ENCODE measurements at places on chromosomes 3 and 15. TPM values are rescaled to one million over a fixed set of nuclear protein-coding genes. Genes with fewer than 3 reads are reported as not detected.

TEX55 gene
- total RNA-seq = not detected

DNA sequence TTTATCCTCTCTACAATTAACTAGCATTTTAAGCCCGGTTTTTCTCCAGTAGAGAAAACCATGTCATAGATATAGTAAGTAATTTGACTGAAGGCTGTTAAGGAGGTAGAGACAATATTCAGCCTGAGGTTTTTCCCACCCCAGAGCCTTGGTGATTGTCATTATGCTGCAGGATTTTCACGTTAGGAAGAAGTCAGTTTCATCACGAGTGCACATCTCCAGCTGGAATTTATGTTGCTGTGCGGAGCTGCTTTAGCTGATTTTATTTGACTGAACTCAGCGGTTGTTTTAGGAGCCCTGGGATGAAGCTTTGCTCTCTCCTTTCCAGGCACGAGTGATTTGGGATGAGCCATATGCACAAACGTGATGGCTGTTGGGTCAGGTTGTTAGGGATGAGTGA lies 271.3 kb upstream of the RGMA start:
- H3K4me3 ChIP-seq = no peak overlapping the region
- no peaks in the 10 kb centered on the region for H3K27me3 ChIP-seq
- no peak for DNase-seq
- H3K27ac ChIP-seq = no peak overlapping the region
- no peaks in the 10 kb centered on the region for H3K36me3 ChIP-seq
- no peaks in the 10 kb centered on the region for H3K4me1 ChIP-seq

DNA sequence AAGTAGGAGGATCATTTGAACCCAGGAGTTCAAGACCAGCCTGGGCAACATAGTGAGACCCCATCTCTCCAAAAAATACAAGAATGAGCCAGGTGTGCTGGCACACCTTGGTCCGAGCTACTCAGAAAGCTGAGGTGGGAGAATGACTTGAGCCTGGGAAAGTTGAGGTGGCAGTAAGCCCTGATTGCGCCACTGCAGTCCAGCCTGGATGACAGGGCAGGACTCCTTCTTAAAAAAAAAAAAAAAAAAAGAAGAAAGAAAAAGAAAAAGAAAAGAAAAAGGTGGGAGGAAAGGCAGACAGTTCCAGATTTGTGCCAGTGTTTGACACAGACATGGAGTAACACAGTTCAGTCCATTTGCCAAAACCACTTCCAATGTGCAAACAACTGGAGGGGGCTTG lies 75.7 kb downstream of the ATP10A start:
- H3K27ac ChIP-seq = peak overlapping the region; percentile 2
- no peaks in the 10 kb centered on the region for H3K36me3 ChIP-seq
- peaks cover 12% of the 10 kb centered on the region for H3K4me1 ChIP-seq
- no peak for DNase-seq
- H3K4me3 ChIP-seq = no peak overlapping the region

DNA sequence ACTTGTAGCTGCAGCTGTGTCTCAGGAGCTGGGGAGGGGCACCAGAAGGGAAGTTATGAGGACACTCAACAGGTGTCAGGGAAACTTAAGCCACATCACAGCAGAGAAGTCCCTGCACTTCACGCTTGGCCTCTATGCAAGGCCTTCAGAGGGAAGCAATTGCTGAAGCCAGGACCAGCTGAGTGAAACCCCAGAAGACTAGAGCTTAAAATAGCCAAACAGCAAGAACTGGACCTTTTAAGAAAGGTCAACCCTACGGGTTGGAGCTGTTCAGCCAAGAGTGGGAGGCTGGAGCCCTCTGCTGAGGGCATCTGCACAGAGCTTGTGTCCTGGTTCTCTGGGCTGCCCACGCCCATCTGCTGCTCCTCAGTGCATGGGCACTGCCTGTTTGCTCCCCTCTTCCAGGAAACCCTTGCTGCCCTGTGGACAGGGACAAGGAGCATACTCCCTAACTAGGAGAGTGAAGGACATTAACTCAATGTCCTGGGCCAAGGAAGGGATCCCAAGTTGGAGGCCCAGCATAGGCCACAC lies 3.9 kb upstream of the GRAMD2A start:
- H3K4me1 ChIP-seq = peaks cover 4% of the 10 kb centered on the region
- no peak for DNase-seq
- no peak overlapping the region for H3K4me3 ChIP-seq
- H3K27ac ChIP-seq = no peak overlapping the region
- no peaks in the 10 kb centered on the region for H3K27me3 ChIP-seq
- H3K36me3 ChIP-seq = no peaks in the 10 kb centered on the region

DNA sequence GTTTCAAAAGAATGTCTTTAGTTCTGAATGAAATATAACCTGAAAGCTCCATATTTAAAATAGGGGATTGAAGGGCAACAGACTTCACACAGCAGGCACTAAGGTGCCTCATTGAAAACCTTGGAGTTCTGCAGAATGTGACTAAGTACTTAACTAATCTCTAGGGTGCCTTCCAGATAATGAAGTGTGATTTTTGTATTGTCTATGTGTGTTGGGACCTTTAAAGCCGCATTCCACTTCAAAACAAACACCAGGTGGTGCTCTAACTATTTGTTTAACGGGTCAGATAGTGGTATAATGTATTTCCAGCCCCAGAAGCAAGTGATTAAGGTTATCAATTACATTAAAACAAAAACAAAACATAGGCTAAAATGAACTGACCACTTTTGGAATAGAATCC lies 28.0 kb downstream of the TFG start:
- no peaks in the 10 kb centered on the region for H3K27me3 ChIP-seq
- H3K36me3 ChIP-seq = no peaks in the 10 kb centered on the region
- H3K4me3 ChIP-seq = no peak overlapping the region
- H3K27ac ChIP-seq = no peak overlapping the region

DNA sequence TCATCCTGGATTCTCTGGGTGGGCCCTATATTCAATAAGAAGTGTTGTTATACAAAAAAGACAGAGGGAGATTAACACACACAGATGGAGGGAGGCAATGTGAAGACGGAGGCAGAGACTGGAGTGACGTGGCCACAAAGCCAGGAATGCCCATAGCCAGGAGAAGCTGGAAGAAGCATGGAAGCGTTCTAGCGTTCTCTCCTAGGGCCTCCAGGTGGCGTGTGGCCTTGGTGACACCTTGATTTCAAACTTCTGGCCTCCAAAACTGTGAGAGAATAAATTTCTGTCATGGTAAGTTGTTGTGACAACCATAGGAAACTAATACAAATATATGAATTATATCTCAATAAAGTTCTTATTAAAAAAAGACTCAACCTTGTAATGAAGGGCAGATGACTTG lies 21.3 kb downstream of the THBS1 start:
- H3K36me3 ChIP-seq = no peaks in the 10 kb centered on the region
- H3K27me3 ChIP-seq = no peaks in the 10 kb centered on the region
- peaks cover 1% of the 10 kb centered on the region for H3K4me1 ChIP-seq

DNA sequence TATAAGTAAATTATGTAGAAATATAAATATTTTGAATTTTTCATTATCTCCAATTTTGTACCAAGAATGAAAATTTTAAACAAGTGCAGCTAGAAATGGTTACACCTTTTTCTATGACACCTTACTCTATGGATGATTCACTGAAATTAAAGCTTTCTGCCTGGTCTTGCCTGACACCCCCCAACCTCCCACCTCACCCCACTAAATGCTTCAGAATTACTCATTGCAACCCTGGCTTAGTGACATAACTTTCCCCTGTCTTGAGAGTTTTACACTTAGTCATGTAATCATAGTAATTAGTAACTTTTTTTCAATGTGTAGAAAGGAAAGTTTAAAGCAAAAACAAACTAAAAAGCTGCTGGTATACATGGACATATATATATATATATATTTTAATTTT lies 42.0 kb upstream of the MEIS2 start:
- no peaks in the 10 kb centered on the region for H3K4me1 ChIP-seq
- H3K36me3 ChIP-seq = no peaks in the 10 kb centered on the region
- no peaks in the 10 kb centered on the region for H3K27me3 ChIP-seq
- H3K27ac ChIP-seq = no peak overlapping the region
- no peak overlapping the region for H3K4me3 ChIP-seq

DNA sequence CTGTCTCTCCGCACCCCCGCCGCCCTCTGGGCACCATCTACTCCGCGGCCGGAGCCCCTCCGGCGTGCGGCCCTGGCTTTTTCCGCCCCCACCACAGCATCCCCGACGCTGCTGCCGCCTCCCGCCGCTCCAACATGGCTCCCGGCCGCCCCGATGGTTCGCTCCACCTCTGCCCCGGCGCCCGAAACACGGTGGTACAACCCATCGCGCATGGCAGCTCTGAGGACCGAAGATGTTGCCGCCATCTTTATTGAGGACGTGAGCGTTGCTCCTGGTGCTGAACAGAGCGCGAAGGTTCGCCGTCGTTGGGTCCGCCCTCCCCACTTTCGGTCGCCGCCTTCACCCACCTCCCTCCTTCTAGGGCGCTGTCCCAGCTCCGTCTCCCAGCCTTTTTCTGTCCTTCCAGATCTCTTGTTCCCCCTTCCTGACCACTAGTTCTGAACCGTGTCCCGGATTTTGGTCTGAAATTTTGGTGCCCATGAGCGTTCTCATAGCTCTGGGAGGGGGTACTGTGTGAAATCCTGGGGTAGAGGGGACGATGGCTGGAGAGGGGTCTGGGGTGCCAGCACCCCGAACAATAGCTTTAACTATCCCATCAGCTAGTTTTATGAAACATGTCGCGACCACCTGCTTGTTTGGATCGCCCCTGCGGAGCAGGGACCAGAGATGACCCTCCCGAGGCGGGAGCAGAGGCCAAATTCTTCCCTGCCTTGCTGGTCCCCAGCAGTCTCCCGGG lies at the start of gene CELSR3:
TSS of gene CELSR3 (minus strand) at position 134 of the 736 bp plus-strand sequence. CDS start 252 bp downstream, outside the sequence.
- H3K4me1 ChIP-seq = peaks cover 8% of the 10 kb centered on the region
- H3K36me3 ChIP-seq = no peaks in the 10 kb centered on the region
- H3K27me3 ChIP-seq = no peaks in the 10 kb centered on the region
- DNase-seq = no peak
- peak within 1 kb of the TSS; percentile 44 for H3K4me3 ChIP-seq

DNA sequence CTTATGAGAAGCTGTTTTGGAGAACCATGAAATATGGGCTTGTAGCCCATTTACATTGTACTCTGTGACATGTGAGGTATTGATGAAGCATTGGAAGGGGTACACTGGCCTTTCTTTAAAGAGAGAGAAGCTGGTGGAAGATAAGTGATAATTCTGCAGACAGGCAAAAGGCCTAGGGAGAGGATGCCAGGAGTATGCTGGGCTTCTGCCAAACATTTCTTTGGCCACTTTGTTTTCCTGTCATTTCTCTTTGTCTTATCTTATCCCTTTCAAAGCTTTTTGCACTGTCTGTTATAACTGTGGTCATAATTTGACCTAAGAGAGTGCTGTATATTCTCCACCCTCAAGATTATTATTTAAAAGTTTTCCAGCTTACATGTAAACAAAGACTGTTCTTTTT lies 109.6 kb upstream of the SEMA6D start:
- no peaks in the 10 kb centered on the region for H3K27me3 ChIP-seq
- DNase-seq = no peak
- no peak overlapping the region for H3K27ac ChIP-seq
- H3K36me3 ChIP-seq = no peaks in the 10 kb centered on the region
- H3K4me1 ChIP-seq = peaks cover 2% of the 10 kb centered on the region
- no peak overlapping the region for H3K4me3 ChIP-seq

DNA sequence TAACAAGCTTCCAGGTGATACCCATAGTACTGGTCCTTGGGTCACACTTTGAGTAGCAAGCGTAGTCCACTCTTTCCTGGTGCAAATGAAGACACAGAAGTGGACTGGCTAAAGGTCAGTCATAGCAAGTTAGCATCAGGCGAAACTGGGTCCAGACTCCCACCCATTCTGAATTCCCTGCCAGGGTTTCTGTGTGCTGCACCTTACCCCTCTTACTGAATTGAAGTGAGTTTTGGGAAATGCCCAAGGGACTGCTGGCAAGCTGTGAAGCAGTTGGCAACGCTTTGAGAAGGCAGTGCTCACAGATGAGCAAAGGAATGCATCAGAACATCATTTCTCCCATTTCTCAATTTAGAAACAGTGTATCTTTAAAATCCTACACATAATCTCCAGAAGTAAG lies 1.8 kb upstream of the LSG1 start:
- no peaks in the 10 kb centered on the region for H3K36me3 ChIP-seq
- no peak overlapping the region for H3K4me3 ChIP-seq
- H3K27me3 ChIP-seq = no peaks in the 10 kb centered on the region
- no peak overlapping the region for H3K27ac ChIP-seq
- DNase-seq = no peak

DNA sequence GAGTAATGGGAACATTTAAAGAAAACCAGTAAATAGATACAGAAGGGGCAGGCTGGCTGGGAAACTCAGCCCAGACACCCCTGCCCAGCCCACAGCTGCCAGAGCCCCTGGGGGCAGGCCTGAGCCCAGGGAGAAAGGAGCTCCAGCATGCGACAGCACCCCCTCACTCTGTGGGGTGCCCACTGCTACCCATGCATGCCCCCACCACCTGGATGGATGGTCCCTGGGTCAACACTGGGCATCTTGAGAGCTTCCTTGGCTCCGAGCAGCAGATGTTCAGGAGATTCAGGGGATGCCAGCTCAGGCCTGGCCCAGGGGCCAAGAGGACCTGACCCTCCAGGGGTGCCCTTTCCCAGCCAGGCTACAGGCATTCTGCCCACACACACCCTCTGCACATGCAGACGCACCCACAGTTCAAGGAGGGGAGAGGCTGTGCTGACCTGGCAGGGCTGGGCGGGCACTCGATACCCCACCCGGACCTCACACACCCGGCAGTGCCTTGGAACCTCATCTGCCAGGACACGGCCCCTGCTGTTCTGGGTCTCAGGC lies 31.5 kb downstream of the PTH1R start:
- no peak overlapping the region for H3K4me3 ChIP-seq
- H3K4me1 ChIP-seq = peaks cover 15% of the 10 kb centered on the region
- DNase-seq = peak; percentile 42
- H3K27ac ChIP-seq = no peak overlapping the region

GRCh38 chr3:177102553-177102952 lies 94.7 kb downstream of the TBL1XR1 start:
- H3K36me3 ChIP-seq = no peaks in the 10 kb centered on the region
- H3K4me3 ChIP-seq = no peak overlapping the region
- H3K27me3 ChIP-seq = no peaks in the 10 kb centered on the region
- H3K4me1 ChIP-seq = peaks cover 13% of the 10 kb centered on the region

GRCh38 chr3:125075738-125076137 lies 19.9 kb upstream of the HEG1 start:
- DNase-seq = no peak
- H3K4me1 ChIP-seq = no peaks in the 10 kb centered on the region
- no peak overlapping the region for H3K4me3 ChIP-seq
- no peaks in the 10 kb centered on the region for H3K36me3 ChIP-seq

DNA sequence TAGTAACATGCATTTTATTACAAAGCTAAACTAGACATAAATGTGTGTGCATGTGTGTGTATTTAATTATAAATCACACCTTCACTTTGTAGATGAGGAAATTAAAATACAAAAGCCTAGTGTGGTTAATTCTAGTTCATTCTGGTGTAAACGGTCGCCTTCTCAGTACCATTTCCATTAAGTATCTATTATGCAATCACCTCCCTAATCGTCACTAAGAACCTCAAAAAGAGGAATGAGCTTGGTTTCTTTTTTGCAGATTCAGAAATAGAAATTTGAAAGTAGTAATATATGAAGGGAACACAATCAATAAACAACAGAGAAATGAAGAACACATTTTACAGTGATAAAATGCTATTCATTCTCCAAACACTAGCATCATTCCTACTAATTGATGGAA lies 233.2 kb downstream of the ZBBX start:
- H3K27ac ChIP-seq = no peak overlapping the region
- H3K4me3 ChIP-seq = no peak overlapping the region
- H3K36me3 ChIP-seq = no peaks in the 10 kb centered on the region
- no peak for DNase-seq

- H3K4me3 ChIP-seq = no peak overlapping the region
- no peaks in the 10 kb centered on the region for H3K36me3 ChIP-seq
- H3K4me1 ChIP-seq = no peaks in the 10 kb centered on the region
- no peak overlapping the region for H3K27ac ChIP-seq
Observed at GRCh38 chr3:155641956-155642355, 102.9 kb downstream of the PLCH1 start.

Measured in ovary (tissue), 10 donors.